ENCODE measurements at places on chromosomes 6 and 20.

GRCh38 chr6:110340392-110340965 lies 17.7 kb downstream of the METTL24 start:
- DNase-seq: no peak

DNA sequence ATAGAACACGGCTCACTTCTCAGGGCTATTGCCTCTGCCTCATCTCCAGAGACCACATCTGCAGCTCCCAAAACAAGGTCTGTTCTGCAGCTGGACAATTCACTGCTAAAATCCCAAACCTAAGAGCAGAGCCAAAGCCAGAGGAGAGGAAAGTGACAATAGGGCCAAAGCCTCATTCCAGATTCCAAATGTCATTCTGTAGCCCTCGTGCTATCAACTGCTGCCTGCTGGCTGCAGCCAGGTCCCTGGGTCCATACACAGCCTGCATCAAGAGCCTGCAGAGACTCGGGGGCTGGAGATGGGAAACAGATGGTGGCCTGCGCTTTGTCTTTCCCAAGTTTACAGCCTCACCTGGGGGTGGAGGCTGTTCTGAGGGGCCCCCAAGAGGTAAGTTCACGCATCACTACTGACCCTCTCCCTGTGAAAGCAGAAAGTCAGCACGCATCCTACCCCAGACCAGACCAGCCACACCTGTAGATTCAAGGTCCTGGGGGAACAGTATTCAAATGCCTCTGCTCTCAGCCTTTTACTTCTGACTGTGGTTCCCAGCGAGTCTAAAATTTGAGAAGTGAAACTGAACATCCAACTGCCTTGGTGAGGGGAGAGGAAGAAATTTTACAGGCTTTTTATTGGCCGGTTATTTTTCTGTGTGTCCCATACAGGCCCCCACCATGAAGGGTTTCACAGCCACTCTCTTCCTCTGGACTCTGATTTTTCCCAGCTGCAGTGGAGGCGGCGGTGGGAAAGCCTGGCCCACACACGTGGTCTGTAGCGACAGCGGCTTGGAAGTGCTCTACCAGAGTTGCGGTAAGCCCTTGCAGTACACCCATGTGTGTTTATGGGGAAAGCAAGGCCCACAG lies at the start of gene LY86:
Gene LY86, plus strand, starts transcription at position 657 of the 860 bp plus-strand sequence. Its CDS starts 15 bp downstream, at position 672.
- no peak for DNase-seq

- DNase-seq: no peak
These were observed 2.7 kb downstream of the GFRA4 start for GRCh38 chr20:3660262-3661059.

GRCh38 chr6:36615018-36615761 lies 21.0 kb downstream of the SRSF3 start:
- peak; percentile 40 for DNase-seq

GRCh38 chr6:27759930-27760329 lies 152.3 kb downstream of the OR2B2 start:
- no peak for DNase-seq

DNA sequence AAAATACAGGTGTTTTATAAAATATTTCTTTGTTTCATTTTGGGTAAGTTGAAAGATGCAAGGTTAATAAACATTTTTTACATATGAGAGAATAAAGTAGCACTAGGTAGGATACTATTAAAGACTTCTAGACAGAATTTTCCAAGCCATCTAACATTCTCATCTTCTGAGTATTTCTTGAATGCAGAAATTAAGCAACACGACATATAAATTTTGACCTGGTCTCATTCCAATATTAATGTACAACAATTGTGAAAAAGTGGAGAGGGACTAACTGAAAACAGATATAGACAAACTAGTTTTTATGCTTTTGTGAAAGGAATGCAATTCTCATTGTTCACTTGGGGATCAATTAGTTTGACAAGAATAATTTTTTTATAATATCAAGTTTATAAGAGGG lies 11.5 kb upstream of the FOXO3 start:
- DNase-seq: no peak

GRCh38 chr20:16517946-16518783 lies 55.1 kb downstream of the KIF16B start:
- DNase-seq: peak; percentile 69
